Immature natural killer cell (primary cell): ENCODE measurements at places on chromosomes 5 and 9. TPM values are rescaled to one million over a fixed set of nuclear protein-coding genes. Genes with fewer than 3 reads are reported as not detected.

DNA sequence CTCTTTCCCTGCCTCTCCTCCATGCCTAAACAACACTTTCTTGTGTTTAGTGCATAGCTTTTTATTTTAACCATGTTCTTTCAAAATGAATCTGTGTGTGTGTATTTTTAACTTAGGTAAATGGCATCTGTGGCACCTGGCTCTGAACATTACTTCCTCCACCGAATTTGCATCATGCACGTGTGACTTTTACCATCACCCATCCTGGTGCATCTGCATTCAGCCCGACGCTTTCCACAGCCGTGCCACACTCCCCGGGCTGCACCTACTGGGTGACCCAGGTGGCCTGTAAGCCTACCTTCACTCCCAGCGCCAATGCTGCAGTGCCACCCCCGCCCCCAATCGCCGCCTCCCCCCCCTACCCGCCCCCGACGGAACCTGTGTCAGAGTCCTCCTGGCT lies 12.7 kb upstream of the FCN1 start:
- no peak overlapping the region for H3K4me3 ChIP-seq
- no peaks in the 10 kb centered on the region for H3K4me1 ChIP-seq
- no peak overlapping the region for H3K27ac ChIP-seq
- H3K36me3 ChIP-seq, result no peaks in the 10 kb centered on the region
- DNase-seq, result no peak
- peaks cover 2% of the 10 kb centered on the region for H3K27me3 ChIP-seq

Gene ADGRD2
- polyA plus RNA-seq, result not detected

- H3K27me3 ChIP-seq, result peaks cover 24% of the 10 kb centered on the region
- H3K4me3 ChIP-seq, result no peak overlapping the region
- no peak overlapping the region for H3K27ac ChIP-seq
- H3K4me1 ChIP-seq, result peaks cover 21% of the 10 kb centered on the region
Observed at GRCh38 chr9:132144708-132145365, 17.0 kb upstream of the NTNG2 start.

DNA sequence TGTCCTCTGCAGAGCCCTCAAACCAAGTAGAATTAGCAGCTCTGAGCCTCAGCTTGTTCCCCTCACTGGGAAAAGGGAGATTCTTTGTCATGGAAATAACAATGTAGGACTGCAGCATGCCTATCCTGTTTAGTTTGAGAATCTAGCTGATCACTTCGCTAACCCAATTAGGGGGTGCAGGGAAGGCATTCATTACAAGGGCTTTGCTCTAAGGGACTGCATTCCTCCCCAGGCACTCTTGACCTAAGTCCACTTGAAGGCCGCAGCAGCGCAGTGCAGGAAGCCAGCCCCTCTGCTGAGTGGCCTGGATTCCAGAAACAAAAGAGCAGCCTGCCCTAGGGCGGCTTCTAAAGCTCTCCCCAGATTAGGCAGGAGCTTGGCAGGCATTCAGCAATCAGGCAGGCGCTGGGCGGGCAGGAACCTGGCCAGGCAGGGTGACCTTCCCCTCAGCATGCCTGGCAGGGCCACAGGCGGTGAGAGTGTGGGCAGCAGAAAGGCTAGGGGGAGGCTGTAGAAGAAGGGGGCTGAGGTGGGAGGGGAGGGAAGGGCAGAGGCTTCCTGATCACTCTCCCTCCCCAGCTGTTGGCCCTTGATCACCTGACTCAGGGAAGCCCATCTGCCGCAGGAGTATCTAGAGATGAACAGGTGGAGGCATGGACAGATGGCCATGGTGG lies 24.8 kb downstream of the CCNJL start:
- peaks cover 69% of the 10 kb centered on the region for H3K4me1 ChIP-seq
- no peak for DNase-seq
- H3K36me3 ChIP-seq, result no peaks in the 10 kb centered on the region
- no peak overlapping the region for H3K27ac ChIP-seq

- H3K4me3 ChIP-seq, result no peak within 1 kb of the TSS
- H3K27ac ChIP-seq, result no peak within 1 kb of the TSS
- no peak for DNase-seq
Observed at GRCh38 chr9:136742591-136743391, at the start of gene LCN10. Gene LCN10, minus strand, starts transcription at chr9:136742940. Its CDS starts 37 bp downstream, at chr9:136742903.

DNA sequence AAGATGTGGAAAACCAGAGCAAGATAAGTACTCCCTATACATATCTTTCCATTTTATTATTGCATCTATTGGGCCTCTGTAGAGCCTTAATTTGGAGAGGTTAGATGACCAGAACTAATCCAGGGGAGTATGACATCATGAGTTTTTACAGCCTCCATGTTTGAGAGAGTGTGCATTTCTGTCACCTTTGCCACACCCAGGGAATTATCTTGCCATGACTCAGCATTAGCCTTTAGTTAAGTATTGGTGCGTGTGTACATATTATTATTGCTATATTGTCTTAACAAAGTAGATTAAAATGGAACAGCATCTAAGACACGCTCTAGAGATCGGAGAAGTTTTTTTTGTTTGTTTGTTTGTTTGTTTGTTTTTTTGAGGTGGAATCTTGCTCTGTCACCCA lies 27.6 kb downstream of the DIMT1 start:
- no peak overlapping the region for H3K27ac ChIP-seq
- H3K27me3 ChIP-seq, result no peaks in the 10 kb centered on the region
- no peak for DNase-seq
- no peaks in the 10 kb centered on the region for H3K4me1 ChIP-seq

DNA sequence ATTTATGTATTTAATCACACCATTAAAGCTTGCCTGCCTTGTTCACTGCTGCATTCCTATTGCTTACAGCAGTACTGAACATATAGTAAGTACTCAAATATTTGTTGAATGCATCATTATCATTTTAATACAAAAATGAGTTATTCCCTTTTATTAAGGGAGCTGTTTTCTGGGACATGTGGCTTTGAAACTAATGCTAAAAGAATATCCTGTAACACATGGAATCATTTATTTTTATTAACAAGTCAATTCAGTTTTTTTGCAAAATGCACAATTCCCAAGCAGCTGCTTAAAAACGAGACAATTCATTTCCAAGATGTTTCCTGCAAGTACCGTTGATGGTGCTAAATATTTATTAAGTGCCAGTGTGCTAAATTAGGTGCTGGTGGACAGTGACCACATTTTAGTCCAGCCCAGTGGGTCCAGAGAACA lies 148.3 kb upstream of the NR3C1 start:
- peaks cover 2% of the 10 kb centered on the region for H3K27me3 ChIP-seq
- H3K4me3 ChIP-seq, result no peak overlapping the region
- H3K36me3 ChIP-seq, result peaks cover 4% of the 10 kb centered on the region
- no peak overlapping the region for H3K27ac ChIP-seq
- DNase-seq, result no peak
- H3K4me1 ChIP-seq, result no peaks in the 10 kb centered on the region

DNA sequence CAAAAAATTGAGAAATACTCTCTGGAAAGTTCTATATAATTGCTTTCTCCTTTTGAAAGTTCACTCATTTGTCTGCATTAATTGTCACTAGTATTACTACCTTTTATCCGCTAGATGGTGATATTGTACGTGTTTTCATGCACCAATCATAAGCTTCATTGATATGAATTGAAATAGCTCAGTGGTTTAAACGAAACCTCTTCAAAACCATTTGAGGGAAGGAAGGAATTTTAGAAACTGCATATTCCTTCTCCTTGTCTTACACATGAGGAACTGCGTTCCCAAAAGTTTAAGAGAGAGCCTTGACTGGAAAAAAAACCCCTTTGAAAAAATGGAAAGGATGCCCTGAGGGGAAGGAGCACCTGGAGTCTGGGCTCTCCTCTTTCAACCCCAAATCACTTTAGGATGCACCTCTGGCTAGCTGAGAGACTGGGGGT lies 98.6 kb downstream of the YTHDC2 start:
- no peaks in the 10 kb centered on the region for H3K36me3 ChIP-seq
- DNase-seq, result peak; percentile 38
- H3K4me3 ChIP-seq, result no peak overlapping the region
- H3K27ac ChIP-seq, result no peak overlapping the region
- H3K4me1 ChIP-seq, result no peaks in the 10 kb centered on the region

- DNase-seq, result no peak
- no peaks in the 10 kb centered on the region for H3K27me3 ChIP-seq
- peaks cover 5% of the 10 kb centered on the region for H3K36me3 ChIP-seq
- peaks cover 80% of the 10 kb centered on the region for H3K4me1 ChIP-seq
- peak overlapping the region; percentile 36 for H3K4me3 ChIP-seq
- H3K27ac ChIP-seq, result no peak overlapping the region
Observed at GRCh38 chr9:37300620-37301019, 121.9 kb upstream of the GRHPR start.

Gene SPEF2
- polyA plus RNA-seq, result 4.9 TPM

Gene SNX24
- 2.1 TPM for polyA plus RNA-seq

DNA sequence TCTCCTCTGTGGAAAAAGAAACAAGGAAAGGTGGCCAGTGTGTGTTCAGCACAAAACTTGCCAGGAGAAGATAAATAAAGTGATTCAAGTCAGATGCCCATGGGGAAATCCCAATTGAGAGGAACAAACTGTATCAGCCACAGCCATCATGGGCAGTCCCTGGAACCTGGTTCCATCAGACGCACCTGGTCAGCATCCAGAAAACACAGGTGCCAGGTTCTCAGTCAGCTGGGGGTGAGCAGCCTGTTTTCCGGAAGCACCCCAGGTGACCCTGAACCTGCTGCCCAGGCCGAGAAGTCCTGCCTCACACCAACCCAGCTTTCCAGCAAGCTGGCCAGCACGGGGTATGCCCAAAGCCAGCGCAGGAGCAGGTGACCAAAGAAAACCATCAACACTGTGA lies 30.5 kb downstream of the PTCH1 start:
- no peaks in the 10 kb centered on the region for H3K27me3 ChIP-seq
- peaks cover 11% of the 10 kb centered on the region for H3K36me3 ChIP-seq
- H3K4me1 ChIP-seq, result peaks cover 83% of the 10 kb centered on the region
- H3K27ac ChIP-seq, result no peak overlapping the region
- DNase-seq, result no peak
- no peak overlapping the region for H3K4me3 ChIP-seq

GRCh38 chr5:34737731-34738130 lies 81.6 kb downstream of the RAI14 start:
- H3K4me1 ChIP-seq, result peaks cover 6% of the 10 kb centered on the region
- no peak overlapping the region for H3K27ac ChIP-seq
- no peak for DNase-seq
- H3K4me3 ChIP-seq, result no peak overlapping the region
- H3K36me3 ChIP-seq, result no peaks in the 10 kb centered on the region

- no peak overlapping the region for H3K27ac ChIP-seq
- H3K4me3 ChIP-seq, result no peak overlapping the region
- H3K4me1 ChIP-seq, result no peaks in the 10 kb centered on the region
Observed at GRCh38 chr5:125597338-125597737, 825.9 kb upstream of the GRAMD2B start.

- no peaks in the 10 kb centered on the region for H3K36me3 ChIP-seq
- H3K4me3 ChIP-seq, result no peak overlapping the region
- no peaks in the 10 kb centered on the region for H3K4me1 ChIP-seq
- no peak overlapping the region for H3K27ac ChIP-seq
Observed at GRCh38 chr9:114718801-114719221, 36.8 kb upstream of the TEX48 start.

DNA sequence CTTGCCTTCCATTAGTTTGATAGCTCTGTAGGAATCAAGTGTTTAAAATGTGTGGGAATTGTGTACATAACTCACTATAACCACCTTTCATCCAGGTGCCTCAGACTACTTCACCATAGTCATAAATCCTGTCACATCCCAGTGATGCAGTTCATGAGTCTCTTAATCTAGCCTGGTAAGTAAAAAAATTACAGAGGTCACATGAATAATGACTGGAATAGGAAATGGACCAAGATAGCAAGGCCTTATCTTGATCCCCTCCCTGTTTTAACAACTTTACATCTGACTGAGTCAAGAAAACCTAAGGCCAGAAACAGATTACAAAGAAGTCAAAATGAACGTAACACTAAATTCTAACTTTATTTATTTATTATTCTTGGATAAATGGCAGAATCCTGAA lies 1.5 kb upstream of the RNF145 start:
- H3K4me1 ChIP-seq, result peaks cover 35% of the 10 kb centered on the region
- peak overlapping the region; percentile 93 for H3K4me3 ChIP-seq
- no peaks in the 10 kb centered on the region for H3K36me3 ChIP-seq
- no peak for DNase-seq
- peak overlapping the region; percentile 31 for H3K27ac ChIP-seq
- peaks cover 13% of the 10 kb centered on the region for H3K27me3 ChIP-seq

- no peak overlapping the region for H3K4me3 ChIP-seq
- DNase-seq, result no peak
- H3K27me3 ChIP-seq, result peaks cover 6% of the 10 kb centered on the region
- no peak overlapping the region for H3K27ac ChIP-seq
- H3K36me3 ChIP-seq, result no peaks in the 10 kb centered on the region
Observed at GRCh38 chr9:99176527-99177013, 45.2 kb downstream of the ALG2 start.

Gene LCN9
- not detected for polyA plus RNA-seq

DNA sequence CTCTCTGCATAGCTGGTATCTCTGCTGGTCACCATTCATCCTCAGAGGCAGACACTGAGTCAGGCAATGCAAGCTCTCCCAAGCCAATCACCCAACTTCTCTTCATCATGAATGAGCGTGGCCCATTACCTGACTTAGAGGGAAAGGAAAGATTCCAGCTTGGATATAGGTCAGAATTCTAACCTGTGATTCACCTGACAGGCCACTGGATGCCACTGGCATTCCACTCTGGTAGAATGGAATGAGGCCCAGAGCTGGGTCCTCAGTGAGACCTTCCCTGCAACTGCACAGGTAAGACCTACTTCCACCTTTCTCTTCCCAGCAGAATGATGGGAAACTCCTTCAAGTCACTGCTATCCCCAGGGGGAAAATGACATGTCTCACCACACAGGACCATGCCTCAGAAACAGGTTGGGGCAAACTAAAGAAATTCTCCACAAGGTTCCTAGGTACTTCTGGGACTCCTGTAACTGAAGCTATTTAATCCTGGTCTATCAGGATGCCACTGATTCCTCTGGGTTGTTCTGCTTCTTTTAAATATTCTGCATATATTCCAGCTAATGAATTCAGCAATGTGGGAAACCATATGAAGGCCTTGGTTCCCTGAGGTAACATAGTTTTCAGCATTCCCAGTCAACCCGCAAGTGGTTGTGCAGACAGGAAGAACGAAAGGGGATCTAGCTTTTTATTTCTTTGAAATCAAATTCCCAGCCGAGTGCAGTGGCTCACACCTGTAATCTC lies 62.0 kb downstream of the SUSD1 start:
- no peaks in the 10 kb centered on the region for H3K27me3 ChIP-seq
- peaks cover 2% of the 10 kb centered on the region for H3K4me1 ChIP-seq
- H3K4me3 ChIP-seq, result no peak overlapping the region

DNA sequence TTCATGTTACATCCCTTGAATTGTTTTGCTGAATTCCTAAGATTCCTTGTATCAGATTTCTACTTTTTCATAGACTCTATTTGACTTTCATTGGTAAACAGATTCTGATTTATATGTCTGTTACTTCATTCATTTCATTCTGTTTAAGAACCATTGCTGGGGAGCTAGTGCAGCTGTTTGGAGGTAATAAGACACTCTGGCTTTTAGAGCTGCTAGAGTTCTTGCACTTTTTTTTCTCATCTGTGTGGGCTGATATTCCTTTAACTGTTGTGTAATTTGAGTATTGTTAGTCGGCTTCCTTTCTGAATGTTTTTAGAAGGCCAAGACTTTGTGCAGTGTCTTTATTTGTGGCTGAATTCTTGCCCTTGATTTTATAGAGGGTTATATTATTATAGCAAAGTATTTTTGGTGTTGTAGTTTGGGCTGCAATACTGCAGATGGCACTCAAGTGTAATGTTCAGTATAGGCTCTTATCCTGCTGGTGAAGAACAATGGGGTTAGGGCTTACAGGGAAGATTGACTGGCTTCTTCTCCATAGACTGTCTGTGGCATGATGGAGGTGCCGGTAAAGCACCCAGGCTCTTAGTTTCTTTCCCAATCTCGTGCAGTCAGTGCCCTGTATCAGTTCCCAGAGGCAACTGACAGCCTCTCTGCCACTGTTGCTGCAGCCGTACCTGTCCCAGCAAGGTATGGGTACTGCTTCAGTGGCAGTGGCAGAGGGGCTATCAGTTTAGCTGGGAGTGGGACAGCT lies 162.2 kb downstream of the OXCT1 start:
- no peak for DNase-seq
- no peak overlapping the region for H3K4me3 ChIP-seq
- H3K36me3 ChIP-seq, result no peaks in the 10 kb centered on the region
- H3K4me1 ChIP-seq, result no peaks in the 10 kb centered on the region
- no peak overlapping the region for H3K27ac ChIP-seq
- H3K27me3 ChIP-seq, result peaks cover 1% of the 10 kb centered on the region
